ENCODE measurements at places on chromosomes 11 and 22.

DNA sequence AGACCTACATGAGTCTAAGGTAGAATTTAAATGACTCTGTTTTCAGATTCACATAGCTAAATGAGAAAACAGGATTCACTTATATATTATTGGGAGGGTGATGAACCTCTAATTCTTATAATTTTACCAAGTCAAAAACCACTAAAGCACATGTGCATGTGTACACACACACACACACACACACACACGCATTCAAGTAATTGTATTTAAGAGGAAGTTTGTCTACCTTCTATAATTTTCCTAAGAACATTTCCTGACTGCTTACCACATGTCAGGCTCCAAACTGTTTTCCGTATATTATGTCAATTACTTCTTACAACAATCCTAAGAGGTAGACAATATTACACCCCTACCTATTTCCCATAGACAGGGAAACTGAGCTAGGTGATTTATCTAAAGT lies 6.7 kb downstream of the RNF141 start:
- peaks cover 4% of the 10 kb centered on the region for H3K36me3 ChIP-seq
- no peaks in the 10 kb centered on the region for H3K27me3 ChIP-seq
- peaks cover 7% of the 10 kb centered on the region for H3K4me1 ChIP-seq
- H3K27ac ChIP-seq = no peak overlapping the region

DNA sequence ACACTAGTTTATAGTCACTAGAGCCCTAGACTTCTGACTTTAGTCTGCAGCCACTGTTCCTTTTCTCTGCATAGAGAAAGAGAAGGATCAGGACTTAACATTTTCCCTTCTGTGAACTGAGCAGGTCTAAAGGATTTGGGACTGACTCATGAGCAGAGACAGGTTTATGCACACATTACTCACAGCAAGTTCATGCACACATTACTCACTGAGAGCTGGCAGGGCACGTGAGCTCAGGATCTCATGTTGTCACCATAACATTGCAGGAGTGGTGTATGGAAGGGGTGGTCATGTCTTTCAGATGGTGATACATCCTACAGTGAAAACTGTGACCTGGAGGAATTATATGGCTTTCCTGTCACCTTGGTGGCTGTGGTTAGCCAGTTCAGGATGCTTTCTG lies 56.4 kb downstream of the CEP164 start:
- no peak for DNase-seq
- H3K27ac ChIP-seq = no peak overlapping the region
- H3K4me3 ChIP-seq = no peak overlapping the region

DNA sequence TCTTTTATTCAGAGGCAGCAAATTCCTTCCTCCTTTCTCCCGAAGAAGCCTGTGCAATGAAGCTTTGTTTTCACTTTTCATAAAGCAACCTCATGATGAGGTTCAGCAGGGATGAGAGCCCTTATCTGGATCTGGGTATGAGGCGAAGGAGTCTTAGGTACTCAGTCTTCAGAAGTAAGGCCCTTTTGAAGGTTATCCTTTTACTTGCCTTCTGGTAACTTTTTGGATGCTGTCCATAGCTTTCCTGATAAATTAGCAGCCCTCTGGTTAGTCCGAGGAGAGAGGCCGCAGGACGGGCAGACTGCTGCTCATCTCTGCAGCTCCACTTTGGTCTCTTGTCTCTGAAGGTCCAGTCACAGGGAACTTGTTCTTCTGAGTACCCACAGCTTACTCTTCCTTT lies 1.1 kb downstream of the TRIM22 start:
- peak overlapping the region; percentile 89 for H3K4me3 ChIP-seq
- H3K4me1 ChIP-seq = peaks cover 51% of the 10 kb centered on the region
- H3K27me3 ChIP-seq = no peaks in the 10 kb centered on the region

DNA sequence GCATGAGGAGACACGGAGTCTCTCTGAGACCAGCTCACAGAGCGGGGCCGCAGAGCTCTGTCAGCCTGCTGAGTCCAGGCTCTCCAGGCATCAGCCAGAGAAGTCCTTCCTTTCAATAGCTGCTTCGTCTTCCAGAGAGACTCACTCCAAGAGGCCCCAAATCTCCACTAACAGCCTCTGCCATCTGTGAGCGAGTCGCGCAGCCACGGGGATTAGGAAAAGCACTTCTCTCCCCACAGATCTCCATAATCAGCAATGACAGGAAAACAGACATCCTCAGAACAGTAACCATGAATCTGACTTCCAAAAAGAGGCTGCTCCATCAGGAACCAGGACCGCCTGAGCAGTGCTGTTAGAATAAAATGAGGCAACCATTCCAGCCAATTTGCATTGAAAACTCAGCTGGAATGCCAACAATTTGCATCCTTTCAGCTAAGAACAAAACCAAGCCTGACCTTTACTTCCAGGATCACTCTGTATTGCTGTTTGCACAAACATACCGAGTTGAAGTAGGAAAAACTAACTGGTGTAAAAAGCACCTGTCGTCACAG lies 65.4 kb downstream of the SMCO4 start:
- no peak overlapping the region for H3K4me3 ChIP-seq
- no peaks in the 10 kb centered on the region for H3K27me3 ChIP-seq

- H3K4me1 ChIP-seq = peaks cover 2% of the 10 kb centered on the region
Measured at GRCh38 chr22:36077271-36077670, 48.6 kb upstream of the RBFOX2 start.

GRCh38 chr11:75802913-75803820 lies 11.8 kb upstream of the UVRAG start:
- no peaks in the 10 kb centered on the region for H3K36me3 ChIP-seq
- no peak overlapping the region for H3K4me3 ChIP-seq
- H3K27ac ChIP-seq = no peak overlapping the region
- DNase-seq = peak; percentile 92

DNA sequence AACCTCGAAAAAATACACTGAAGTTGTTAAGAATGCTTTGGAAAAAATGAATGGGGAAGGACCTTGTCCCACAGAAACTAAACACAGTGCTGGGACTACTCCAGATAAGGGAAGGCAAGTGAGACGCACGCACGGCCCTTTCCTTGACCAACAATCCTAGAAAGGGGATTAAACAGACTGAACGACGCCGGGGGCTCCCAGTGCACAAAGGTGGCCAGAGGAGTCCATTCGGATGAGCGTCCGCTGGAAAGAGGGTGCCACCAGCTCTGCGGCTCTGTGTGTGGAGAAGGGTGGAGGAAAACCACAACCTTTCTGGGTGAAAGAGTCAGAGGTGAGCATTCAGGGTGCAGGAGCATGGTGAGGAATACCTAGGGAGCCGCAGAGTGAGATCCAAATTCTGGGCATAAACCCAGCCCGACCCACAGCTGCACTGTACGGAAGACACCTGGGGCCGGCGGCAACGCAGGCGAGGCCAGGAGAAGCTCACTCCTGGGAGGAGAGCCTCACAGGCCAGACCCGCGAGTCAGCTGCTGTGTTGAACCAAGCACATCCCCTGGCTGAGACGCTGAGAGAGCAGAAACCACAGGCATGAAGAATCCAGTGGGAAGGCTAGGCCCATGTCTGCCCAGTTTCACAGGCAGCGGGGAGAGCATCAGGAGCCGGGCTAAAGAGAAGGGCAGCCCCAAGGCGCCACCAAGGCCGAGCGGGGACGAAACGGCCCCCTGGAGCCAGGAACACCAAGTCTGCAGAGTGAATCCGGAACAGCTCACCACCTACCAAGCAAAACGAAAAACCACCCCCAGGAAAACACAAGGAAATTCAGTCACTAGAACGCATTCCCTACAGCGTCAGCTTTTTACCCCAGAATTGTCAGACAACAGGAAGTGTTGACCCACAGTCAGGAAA lies 177.1 kb downstream of the BRD1 start:
- peaks cover 31% of the 10 kb centered on the region for H3K36me3 ChIP-seq
- H3K4me3 ChIP-seq = no peak overlapping the region
- no peak overlapping the region for H3K27ac ChIP-seq
- no peak for DNase-seq
- H3K4me1 ChIP-seq = peaks cover 12% of the 10 kb centered on the region

- H3K4me1 ChIP-seq = peaks cover 16% of the 10 kb centered on the region
- H3K36me3 ChIP-seq = no peaks in the 10 kb centered on the region
- no peak overlapping the region for H3K27ac ChIP-seq
- H3K27me3 ChIP-seq = peaks cover 2% of the 10 kb centered on the region
- H3K4me3 ChIP-seq = no peak overlapping the region
- DNase-seq = no peak
Measured at GRCh38 chr11:68007498-68008380, 2.4 kb upstream of the ALDH3B1 start.

- H3K4me3 ChIP-seq = no peak overlapping the region
- H3K36me3 ChIP-seq = no peaks in the 10 kb centered on the region
- peaks cover 35% of the 10 kb centered on the region for H3K27me3 ChIP-seq
- DNase-seq = no peak
Measured at GRCh38 chr11:62918531-62918930, 2.6 kb downstream of the CHRM1 start.

GRCh38 chr11:69370984-69371709 lies 77.2 kb downstream of the MYEOV start:
- no peaks in the 10 kb centered on the region for H3K4me1 ChIP-seq
- H3K27me3 ChIP-seq = peaks cover 2% of the 10 kb centered on the region
- no peak overlapping the region for H3K27ac ChIP-seq

GRCh38 chr11:76453248-76453647 lies 8.4 kb downstream of the EMSY start:
- H3K27ac ChIP-seq = no peak overlapping the region
- no peak overlapping the region for H3K4me3 ChIP-seq
- peaks cover 35% of the 10 kb centered on the region for H3K36me3 ChIP-seq
- DNase-seq = no peak

GRCh38 chr11:13984616-13985450 lies 22.3 kb downstream of the SPON1 start:
- H3K36me3 ChIP-seq = no peaks in the 10 kb centered on the region
- H3K4me1 ChIP-seq = no peaks in the 10 kb centered on the region
- no peak for DNase-seq
- no peak overlapping the region for H3K27ac ChIP-seq

GRCh38 chr11:5335170-5335569 lies 8.2 kb downstream of the OR51B5 start:
- H3K27ac ChIP-seq = no peak overlapping the region
- H3K4me3 ChIP-seq = no peak overlapping the region
- H3K36me3 ChIP-seq = no peaks in the 10 kb centered on the region
- H3K4me1 ChIP-seq = no peaks in the 10 kb centered on the region

- peaks cover 6% of the 10 kb centered on the region for H3K36me3 ChIP-seq
- no peak overlapping the region for H3K4me3 ChIP-seq
- H3K27me3 ChIP-seq = no peaks in the 10 kb centered on the region
- peaks cover 21% of the 10 kb centered on the region for H3K4me1 ChIP-seq
- H3K27ac ChIP-seq = no peak overlapping the region
- DNase-seq = no peak
Measured at GRCh38 chr11:73748300-73748699, 12.6 kb downstream of the RAB6A start.

DNA sequence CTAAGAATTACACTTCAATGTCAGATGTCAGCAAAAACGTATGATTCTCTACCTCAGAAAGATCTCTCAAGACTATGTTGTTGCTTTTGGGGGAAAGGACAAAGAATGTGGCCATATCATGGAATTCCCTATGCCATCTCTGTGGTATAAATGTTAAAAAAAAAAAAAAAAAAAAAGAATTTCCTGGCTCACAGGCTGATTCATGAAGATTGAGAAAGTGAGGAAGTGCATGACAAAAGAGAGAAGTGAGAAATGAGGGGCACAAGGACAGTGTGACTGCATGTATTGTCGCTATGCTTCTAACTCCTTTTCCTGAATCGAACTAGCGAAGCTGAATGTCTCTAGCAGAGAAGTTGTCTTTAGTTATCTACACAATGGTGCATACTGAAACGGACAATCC lies 80.6 kb upstream of the CARD18 start:
- H3K4me3 ChIP-seq = no peak overlapping the region
- no peaks in the 10 kb centered on the region for H3K36me3 ChIP-seq
- no peak for DNase-seq
- H3K4me1 ChIP-seq = no peaks in the 10 kb centered on the region
- H3K27ac ChIP-seq = no peak overlapping the region

DNA sequence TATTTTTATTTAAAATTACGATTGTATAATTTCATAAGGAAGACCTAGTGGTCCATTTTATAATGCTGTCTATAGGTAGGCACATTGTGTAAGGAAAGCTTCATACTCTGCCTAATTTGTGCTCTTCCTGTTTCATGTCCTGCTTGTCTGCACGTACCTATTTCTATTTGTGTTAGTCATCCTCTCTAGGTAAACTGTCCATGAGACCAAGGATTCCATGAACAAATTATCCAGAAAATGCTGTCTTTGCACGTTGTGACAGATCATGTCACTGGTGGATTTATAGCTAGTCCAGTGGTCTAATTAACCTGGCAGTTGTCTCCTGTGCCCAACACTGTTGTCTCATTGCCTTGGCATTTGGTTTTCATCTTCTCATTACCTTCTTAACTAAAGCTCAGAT lies 44.7 kb downstream of the DNAJC24 start:
- DNase-seq = no peak
- H3K4me3 ChIP-seq = no peak overlapping the region
- H3K4me1 ChIP-seq = no peaks in the 10 kb centered on the region
- H3K27me3 ChIP-seq = no peaks in the 10 kb centered on the region

DNA sequence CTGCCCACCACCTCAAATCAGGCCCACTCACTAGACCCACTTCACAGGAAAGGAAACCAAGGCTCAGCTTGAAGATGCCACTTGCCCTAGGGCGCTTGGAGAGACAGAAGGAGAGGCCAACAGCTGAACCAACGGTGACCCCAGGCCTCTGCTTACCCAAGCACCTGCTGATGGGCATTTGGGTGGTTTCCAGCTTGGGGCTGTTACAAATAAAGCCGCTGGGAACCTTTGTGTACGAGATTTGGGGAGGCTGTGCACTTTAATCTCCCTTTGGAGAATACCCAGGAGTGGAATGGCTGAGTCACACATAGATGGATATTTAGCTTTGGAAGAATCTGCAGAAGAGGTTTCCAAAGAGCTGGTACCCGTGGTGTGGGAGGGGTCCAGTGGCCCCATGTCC lies 50.9 kb upstream of the LINC01488 start:
- no peak overlapping the region for H3K27ac ChIP-seq
- H3K27me3 ChIP-seq = peaks cover 2% of the 10 kb centered on the region
- peaks cover 7% of the 10 kb centered on the region for H3K4me1 ChIP-seq
- no peak for DNase-seq
- H3K4me3 ChIP-seq = no peak overlapping the region
- H3K36me3 ChIP-seq = no peaks in the 10 kb centered on the region

DNA sequence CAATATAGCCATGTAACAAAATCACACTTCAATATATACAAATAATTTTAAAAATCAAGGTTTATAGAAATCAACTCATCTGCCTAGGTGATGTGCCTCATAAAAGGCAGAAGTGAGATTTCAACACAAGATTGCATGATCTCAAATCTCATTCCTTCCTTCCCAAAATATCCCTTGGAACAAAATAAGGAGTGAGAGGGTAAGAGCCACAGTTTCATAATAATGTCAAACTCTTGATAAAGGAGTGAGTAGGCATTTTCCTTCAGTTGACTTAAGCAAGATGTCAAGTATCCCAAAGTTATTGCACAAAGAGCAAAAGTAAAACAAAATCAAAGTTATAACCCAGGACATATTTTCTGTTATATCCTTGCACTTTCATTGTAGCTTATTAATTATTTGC lies 81.3 kb downstream of the C22orf31 start:
- peaks cover 2% of the 10 kb centered on the region for H3K4me1 ChIP-seq
- no peak overlapping the region for H3K4me3 ChIP-seq
- H3K27me3 ChIP-seq = peaks cover 62% of the 10 kb centered on the region
- H3K27ac ChIP-seq = no peak overlapping the region
- no peak for DNase-seq

GRCh38 chr11:32722255-32722654 lies 72.2 kb downstream of the CCDC73 start:
- no peaks in the 10 kb centered on the region for H3K4me1 ChIP-seq
- H3K4me3 ChIP-seq = no peak overlapping the region
- H3K27me3 ChIP-seq = peaks cover 13% of the 10 kb centered on the region
- no peaks in the 10 kb centered on the region for H3K36me3 ChIP-seq
- no peak overlapping the region for H3K27ac ChIP-seq

GRCh38 chr11:120280600-120281051 lies 40.7 kb downstream of the POU2F3 start:
- no peak overlapping the region for H3K27ac ChIP-seq
- H3K4me3 ChIP-seq = no peak overlapping the region
- H3K4me1 ChIP-seq = no peaks in the 10 kb centered on the region
- peaks cover 28% of the 10 kb centered on the region for H3K27me3 ChIP-seq
- no peak for DNase-seq
